NK-92 treated with Interleukin-12 subunit alpha and Interleukin-12 subunit beta, amount 100 ng/mL, for 24 hours (cell line): ENCODE measurements at places on chromosomes 12 and 14.

DNA sequence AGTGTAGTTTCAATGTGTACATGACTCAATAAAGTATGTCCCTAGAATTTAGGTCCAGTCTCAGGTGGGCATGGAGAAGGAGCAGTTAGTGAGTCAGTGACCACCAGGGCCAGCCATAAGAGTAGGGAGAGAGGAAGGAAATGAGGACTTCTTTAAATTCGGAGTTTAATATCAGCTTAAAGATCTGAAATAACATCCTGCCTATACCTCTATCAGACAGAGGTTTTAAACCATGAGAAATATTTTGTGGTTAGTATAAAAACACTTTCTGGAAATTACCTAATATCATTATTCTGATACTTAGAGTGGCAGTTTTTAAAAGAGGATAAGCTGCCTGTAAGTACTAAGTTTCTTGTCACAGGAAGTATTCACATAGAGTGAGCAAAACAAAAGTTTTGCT is 61.7 kb upstream of the ST8SIA1 start:
- no peak for DNase-seq

DNA sequence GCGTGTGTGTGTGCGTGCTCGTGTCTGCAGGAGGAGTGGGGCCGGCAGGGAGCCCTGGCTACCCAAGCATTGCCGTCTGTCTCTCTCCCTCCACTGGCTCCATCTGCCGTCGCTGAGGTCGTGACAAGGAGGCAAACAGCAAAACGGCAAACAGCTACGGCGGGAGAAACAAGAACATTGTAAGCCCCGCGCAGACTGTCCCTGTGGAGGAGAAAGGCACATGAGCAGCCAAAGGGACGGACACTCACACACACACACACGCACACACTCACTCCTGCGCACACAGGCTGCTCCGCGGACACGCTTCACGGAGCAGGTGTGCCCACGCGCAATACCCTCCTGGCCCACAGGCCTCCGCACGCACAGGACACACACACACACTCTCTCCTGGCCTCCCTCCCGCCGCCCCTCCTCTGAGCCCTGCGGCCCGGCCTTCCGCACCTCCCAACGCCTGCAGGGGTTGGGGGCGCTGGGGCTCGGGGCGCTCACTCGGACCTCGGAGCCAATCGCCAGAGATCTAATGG is 905 bp downstream of the CISTR start:
- DNase-seq: no peak

DNA sequence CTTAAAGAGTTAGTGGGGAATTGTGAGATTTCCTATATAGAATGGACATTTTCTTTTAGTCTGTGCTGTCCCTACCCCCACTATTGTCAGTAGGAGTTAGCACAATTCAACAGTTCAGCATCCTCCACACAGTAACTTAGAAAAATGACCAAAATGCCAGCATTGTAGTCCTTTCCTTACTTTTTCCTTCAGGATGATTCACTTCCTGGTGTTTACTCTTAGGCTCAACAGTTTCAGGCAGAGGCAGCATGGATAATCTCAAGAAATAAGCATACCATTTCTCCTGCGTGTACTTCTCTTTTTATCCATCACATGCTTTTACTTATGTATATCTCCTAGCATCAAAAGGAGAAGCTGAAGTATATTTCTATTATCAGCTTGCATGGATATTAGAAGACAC is 683.4 kb downstream of the SLC16A7 start:
- DNase-seq: no peak

DNA sequence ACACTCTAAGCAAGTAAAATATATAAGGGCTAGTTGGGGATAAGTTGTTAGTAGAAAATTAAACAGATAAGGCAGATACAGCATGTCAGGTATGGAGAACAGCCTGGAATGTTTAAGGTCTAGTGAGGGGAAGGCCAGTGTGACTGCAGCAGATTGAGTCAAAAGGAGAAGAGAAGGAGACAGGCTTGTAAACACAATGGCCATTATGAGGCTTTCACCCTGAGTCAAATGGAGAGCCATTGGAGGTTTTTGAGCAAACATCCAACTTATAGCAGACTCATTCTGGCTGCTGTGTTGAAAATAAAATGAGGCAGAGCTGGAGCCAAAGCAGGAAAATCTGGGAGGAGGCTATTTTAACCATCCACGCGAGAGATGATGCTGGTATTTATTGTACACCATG is 142.0 kb downstream of the DUSP6 start:
- no peak for DNase-seq
